ENCODE measurements at places on chromosomes 12 and 14. TPM values are rescaled to one million over a fixed set of nuclear protein-coding genes. Genes with fewer than 3 reads are reported as not detected.

GRCh38 chr12:15779925-15780324, 9.3 kb downstream of the EPS8 start:
- no peak for DNase-seq

- DNase-seq = no peak
These were observed 17.4 kb downstream of the BICDL1 start for GRCh38 chr12:120006258-120006975.

CLEC2B gene
- 84.1 TPM for total RNA-seq

OTX2 gene
- total RNA-seq = not detected

Measured in lower leg skin (tissue), 4 donors.